ENCODE measurements at places on chromosomes 4 and X.

DNA sequence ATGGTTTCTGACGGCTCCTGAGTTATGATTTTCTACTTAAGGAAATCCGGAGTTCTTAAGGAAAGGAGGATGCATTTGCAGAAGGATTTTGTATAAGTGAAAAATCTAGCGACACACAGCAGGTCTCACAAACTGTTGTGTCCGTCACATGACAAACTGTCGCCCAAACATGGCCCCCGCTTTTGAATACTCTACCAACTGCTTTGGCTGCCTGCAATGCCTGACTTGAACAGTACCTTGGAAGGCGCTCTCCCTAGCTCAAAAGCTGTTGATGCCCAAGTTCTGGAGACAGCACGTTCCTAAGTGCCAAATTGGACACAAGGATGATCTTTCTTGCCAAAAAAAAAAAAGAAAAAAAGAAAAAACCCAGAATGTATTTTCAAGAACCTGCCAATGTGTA is 103.2 kb downstream of the ENPP6 start:
- DNase-seq = no peak

DNA sequence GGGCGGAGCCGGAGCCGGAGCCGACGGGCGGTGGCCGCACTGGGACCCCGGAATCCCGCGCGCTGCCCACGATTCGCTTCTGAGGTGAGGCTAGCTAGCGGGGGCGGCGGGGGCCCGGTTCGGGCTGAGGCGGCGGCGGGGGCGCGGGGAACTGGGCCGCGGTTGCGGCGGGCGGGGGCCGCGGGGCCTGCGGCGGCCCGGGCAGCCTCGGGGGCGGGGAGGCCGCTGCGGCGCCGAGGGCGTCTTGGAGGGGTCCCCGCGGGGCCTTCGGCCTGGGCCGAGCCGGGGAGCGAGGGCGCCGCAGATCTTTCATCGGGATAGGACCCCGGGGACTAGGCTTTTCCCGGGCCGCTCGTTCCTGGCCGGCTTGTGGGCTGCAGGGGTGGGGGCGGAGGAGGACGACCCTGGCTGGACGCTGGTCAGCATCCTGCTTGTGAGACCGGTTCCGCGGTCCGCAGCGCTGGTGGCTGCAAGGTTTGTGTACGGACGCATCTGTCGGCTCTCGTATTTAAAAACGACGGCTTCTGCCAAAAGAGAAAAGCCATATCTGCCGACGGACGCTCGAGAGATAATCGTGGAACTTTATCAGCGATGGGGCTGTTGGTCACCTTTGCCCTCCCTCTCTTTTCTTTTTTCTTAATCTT is 419 bp downstream of the ADD1 start:
- no peak for DNase-seq

DNA sequence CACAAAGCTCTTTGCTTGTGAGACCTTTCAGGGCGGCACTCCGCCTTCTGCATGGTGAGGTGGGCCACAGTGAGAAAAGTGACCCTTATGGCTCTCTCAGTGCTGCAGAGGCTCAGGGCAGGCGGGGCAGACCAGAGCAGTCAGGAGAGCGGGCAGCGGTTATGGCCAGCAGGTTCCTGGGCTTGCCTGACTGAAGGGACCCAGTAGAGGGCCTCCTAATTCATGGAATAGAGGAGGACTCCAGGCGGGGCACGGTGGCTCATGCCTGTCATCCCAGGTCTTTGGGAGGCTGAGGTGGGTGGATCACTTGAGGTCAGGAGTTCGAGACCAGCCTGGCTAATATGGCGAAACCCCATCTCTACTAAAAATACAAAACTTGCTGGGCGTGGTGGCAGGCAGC is 91.4 kb downstream of the CLNK start:
- DNase-seq = no peak

DNA sequence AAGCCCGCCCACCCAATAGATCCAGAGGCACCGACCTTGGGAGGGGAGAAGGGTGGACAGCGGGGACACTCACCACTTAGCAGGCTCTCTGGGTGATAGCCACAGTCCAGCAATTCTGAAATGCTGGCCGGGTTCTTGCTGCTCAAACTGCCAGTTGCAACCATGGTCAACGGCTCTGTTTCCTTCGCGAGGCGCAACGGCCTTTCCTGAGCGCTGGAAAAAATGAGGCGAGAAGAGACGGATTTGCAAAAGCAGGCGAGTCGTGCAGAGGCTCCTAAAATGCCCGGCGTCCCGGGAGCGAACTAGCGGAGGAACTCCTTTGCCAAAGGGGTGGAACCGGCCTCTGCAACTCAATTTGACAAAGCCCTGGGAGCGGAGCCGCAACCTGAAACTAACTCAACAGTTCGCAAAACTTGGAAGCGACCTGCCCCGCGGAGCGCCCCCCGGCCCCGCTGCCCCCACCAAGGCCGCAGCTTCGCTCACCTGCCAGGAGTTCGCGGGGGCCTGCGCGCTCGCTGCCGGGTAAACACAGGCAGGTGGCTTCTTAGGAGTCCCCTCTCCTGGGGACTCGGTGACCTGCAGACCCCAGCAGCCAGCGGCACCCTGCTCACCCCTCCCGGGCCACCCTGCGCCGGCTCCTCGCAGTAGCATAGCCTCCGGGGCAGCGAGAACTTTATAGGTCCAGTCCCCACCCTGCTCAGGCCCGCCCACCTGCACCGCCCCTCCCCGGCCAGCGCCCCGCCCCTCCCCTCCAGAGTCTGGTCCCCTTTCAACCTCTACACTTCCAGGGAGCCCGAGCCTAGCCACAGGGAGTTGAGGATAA is at the start of gene DDIT4L:
Gene DDIT4L (minus strand): TSS at position 649 of the 823 bp plus-strand sequence. CDS start 485 bp downstream, at position 164.
- no peak for DNase-seq
